ENCODE measurements at places on chromosomes 1 and 21. TPM values are rescaled to one million over a fixed set of nuclear protein-coding genes. Genes with fewer than 3 reads are reported as not detected.

- no peak for DNase-seq
These were observed 84.5 kb upstream of the GCLM start for GRCh38 chr1:93993731-93994130.

The PROK1 gene
- total RNA-seq = not detected

GRCh38 chr1:72482736-72483413 is 200.5 kb upstream of the NEGR1 start:
- DNase-seq = no peak

GRCh38 chr1:179883745-179884138 is 1.7 kb downstream of the TOR1AIP1 start:
- no peak for DNase-seq

GRCh38 chr1:25924454-25924853 is 18.2 kb upstream of the STMN1 start:
- no peak for DNase-seq

DNA sequence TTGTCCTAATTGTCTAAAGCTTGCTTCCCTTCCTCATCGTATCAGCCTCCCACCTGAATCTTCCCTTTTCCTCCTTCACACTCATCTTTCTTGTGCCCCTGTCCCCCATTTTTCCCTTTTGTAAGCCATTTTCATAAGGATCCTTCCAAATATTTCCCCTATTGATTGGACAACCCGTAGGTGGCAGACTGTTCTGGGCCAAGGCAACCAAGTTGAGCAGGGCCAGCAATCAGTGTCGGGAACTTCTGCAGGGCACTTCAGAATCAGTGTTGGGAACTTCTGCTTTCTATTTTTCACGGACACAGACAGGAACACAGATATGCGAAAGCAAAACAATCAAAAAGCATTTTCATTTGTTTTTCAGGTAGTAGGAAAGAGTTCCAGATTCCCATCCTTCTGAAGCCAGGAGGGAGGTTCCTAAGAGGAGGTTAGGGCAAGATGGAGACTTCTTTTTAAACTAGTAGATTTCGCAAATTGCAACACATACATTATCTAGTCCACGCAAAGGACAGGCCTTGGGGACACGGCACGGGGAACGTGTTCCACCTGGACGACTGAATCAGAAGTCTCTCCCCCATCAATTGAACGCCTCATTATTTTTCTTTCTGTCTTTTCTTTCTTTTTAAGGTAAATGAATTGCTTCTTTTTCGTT is 691 bp upstream of the MPZL1 start:
- no peak for DNase-seq

- no peak for DNase-seq
These were observed 113.3 kb upstream of the DPT start for GRCh38 chr1:168842306-168842705.

GRCh38 chr1:159941141-159941540 is 4.3 kb downstream of the IGSF9 start:
- DNase-seq = no peak

- DNase-seq = no peak
These were observed 16.0 kb upstream of the PROK1 start for GRCh38 chr1:110434946-110435345.

DNA sequence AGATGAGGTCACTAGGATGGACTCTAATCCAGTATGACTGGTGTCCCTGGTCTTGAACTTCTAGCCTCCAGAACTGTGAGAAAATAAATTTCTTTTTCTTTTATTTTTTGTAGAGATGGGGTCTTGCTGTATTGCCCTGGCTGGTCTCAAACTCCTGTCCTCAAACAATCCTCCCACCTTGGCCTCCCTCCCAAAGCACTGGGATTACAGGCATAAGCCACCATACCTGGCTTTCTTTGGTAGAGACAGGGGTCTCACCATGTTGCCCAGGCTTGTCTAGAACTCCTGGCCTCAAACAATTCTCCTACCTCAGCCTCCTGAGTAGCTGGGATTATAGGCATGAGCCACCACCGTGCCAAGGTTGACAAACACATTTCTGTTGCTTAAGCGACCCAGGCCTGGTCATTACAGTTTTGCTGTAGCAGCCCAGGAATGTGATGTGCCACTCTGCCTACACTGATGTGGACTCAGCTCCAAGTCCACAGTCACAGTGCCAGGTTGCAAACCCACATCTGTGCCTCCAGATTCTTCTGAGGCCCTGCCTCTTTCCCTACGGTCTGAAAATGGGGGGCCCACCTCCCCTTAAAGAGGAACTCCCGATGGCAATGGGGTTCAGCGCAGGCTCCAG is 15.9 kb downstream of the PYCR2 start:
- no peak for DNase-seq

The RGS8 gene
- total RNA-seq = not detected

GRCh38 chr1:193355178-193355577 is 168.8 kb upstream of the B3GALT2 start:
- DNase-seq = no peak

DNA sequence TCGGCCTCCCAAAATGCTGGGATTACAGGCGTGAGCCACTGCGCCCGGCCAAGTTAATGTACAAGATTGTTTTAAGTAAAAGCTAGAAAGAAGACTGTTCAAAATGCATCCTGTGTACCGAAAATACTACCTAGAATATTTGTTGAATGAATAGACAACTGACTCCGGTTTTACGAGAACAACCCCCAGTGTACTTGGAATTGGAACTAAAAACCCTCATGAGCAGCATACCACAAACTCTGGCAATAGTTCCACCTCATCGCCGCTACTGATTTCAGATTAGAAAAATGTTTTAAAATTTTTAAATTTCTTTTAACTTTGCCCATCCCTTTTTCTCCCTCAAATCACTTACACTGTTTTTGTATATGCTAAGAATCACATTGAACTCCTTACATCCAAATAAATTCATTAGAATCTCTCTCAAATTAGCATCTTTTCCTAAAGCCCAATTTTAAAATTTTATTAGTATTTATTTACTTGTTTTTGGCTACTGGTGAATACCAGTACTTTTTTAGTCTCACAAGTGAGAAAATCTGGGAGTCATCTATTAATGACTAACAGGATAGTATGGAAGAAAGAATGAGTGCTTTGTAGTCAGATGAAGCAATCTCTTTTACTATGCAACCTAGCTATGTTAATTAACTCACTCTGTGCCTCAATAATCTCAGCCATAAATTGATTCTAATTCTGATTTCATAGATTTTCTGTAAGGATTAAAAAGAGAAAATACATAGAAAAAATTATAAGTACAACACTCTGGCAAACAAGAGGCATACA is 95.1 kb downstream of the GPATCH2 start:
- no peak for DNase-seq

GRCh38 chr21:20106368-20106767 is 891.8 kb upstream of the NCAM2 start:
- DNase-seq = no peak

The KLHDC7A gene
- not detected for total RNA-seq

DNA sequence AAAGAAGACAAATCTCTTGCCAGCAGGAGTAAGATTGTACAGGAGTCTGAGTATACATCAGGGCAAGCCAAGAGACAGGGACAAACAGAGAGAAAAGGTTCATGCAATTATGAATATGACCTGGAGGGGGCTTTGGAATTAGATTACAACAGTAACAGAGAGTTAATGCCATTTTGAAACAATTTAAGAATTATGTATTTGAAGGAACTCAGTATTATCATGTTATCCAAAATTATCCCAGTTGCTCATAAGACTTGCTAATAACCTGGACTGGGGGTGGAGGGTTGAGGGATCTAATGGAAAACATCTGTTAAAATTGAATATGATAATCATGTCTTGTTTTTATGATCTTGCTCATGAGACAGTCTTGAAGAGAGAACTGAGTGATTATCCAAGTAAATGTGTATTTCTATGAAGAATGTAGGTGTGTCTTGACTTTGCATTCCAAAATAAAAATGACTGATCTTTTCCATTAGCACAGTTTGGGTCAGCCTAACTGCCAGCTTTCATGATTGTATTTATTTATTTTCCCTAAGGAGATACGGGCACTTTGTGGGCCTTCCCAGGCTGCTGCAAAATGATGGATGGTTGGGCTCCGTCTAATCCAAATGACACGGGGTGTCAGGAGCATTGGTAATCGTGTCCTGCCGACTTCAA is 117.7 kb downstream of the ERG start:
- DNase-seq = no peak

DNA sequence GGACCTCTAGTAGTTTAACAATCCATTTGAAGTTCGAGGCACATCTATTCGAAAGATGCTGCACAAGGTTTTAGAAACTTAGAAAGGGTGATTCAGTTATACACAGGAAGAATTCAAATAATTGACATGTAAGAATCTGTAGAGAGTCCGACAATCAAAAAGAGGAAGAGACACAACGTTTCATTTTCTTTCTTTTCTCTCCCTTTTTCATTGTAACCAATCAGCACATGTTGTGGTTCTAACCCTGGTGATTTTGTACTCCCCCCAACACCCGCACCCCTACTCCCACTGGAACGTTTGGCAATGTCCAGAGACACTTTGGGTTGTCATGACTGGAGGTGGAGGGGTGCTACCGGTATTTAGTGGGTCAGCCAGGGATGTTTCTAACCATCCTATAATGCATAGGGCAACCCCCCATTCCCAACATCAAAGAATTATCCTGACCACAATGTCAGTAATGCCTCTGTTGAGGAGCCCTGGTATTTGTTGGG is 4.9 kb downstream of the TGFB2 start:
- DNase-seq = no peak

The GBP2 gene
- total RNA-seq = 170 TPM

GRCh38 chr1:204132718-204133117 is 19.1 kb downstream of the ETNK2 start:
- DNase-seq = no peak

DNA sequence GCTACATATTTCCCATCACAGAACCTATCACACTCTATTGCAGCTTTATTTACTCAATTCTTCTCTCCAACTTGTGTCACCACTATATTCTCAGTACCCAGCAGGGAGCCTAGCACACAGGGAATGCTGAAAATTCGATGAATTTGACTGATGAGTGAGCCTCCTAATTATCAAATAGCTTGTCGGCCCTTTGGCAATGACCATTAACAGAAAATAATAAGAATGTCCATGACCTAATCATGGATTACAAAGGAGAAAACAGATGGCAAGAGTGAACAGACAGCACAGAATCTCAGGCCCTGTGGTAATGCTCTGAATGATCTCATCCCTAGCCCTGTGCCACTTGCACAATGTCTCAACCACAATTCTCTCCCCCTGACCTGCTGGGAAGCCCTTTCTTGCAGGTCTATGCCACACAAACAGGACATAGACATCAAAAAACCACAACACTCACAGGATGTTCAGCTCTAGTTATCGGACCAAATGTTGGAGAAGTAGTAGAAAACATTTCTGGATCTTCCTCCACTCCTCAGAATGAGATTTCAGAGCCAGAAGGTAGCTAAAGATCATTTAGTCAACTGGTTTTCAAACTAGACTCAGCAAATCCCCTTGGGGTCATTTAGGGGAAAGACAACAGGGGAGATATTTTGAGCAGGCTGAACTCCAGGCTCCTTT is 68.4 kb downstream of the LUZP1 start:
- no peak for DNase-seq

The CFHR2 gene
- not detected for total RNA-seq

DNA sequence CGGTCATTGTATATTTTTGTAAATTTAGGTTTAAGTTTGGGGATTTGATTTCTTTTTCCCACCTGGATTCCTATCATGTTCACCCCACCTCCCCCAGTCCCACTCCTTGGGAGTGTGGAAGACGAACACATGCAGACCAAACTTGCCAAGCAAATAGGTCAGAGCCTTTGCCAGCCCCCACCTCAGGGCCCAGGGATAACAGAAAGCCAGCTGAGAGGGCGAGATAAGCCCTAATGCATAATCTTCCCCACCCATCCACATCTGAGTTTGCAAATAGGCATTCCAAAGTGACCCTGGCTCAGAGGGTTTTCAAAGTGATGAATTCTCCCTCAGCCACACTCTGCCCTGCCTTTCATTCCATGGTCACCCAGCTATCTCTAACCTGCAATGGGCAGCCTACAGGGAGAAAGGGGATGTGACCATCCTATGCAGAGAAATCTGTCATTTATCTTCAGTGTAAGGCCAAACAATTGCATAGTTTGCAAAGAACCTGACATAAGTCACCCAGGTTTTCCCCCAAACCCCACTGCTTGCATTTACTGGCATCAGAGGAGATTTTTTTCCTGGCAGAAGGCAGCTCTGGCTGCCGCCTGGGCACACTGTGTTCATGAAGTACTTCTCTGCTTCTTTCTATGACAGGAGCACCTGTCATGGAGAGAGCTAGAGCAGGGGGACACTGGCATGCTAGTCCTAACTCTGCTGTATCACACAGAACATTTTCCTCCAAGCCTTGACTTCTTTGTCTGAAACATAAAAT is 69.0 kb upstream of the NFIA start:
- no peak for DNase-seq

- peak; percentile 51 for DNase-seq
These were observed 21.5 kb upstream of the RNF187 start for GRCh38 chr1:228465571-228466146.

The RNU1-3 gene
- total RNA-seq = 3,430 TPM

- no peak for DNase-seq
These were observed 126.6 kb upstream of the CAMK1G start for GRCh38 chr1:209456878-209457277.

The HSF2BP gene
- total RNA-seq = 0.64 TPM

DNA sequence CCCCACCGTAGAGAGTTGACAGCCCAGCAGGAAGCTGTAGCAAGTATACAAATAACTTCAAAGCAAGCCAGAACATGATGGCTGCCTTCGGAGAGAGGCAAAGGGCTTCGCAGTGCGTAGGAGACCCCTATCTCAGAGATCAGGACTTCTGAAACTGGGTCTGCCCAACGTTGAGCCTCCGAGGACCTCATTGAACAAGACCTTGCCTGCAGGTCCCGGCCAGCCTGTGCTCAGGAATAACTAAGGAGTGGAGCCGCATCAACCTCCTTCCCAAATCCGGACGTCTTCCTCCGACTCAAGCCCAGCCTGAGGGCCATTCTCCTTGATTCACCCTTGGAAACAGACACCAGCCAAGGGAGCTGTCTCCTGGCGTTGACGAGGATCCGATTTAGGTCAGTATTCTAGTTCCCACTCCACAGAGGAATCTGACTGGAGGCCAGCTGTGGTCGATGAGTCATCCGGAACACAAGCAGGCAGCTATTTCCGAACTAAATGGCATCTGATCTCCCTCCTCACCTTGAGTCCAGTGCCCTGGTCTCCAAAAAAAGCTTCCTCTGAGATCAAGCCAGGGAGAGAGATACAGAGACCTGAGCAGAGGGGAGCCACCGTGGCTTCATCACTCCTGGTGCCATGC is 166.5 kb upstream of the COA6 start:
- DNase-seq = no peak
